ENCODE measurements at places on chromosomes 5 and 9.

DNA sequence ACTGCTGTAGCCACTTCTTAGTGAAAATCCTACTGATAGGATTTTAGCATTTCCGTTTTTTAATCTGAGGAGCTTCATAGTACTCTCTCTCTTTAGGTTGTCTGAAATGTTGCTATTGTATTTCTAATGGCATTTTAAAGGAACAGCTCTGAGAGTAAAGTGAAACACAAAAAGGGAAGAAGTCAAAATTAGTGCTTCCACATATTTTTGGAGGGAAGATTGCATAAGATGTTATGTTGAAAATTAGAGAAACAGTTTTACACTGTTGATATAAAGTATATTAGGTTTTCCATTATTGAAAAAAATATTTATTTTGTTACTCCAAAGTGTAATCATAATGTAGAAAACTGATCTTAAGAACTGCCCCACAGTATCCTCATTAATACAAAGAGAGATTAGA lies 525.1 kb downstream of the TAF11L14 start:
- no peak for DNase-seq

GRCh38 chr9:127318651-127319167 lies 54.1 kb downstream of the GARNL3 start:
- no peak for DNase-seq

GRCh38 chr5:139183502-139183901 lies 14.7 kb downstream of the SIL1 start:
- DNase-seq: no peak

GRCh38 chr5:97525780-97526179 lies 342.7 kb upstream of the RIOK2 start:
- no peak for DNase-seq

DNA sequence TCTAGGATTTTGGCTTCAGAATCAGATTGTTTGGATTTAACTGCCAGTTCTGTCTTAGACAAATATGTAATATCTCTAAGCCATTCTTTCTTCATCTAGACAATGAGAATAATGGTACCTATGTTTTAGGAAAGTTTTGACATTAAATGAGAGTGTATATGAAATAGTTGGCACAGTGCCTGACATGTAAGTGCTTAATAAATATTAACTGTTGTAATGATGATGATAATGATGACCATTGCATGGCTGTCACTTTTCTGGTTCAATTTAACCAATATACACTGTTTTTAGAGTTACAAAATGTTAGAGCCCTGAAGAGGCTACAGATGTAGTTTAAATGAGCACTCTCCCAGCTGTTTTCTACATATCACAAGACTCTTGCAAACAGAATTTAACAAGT lies 131.7 kb downstream of the RANBP17 start:
- DNase-seq: no peak

DNA sequence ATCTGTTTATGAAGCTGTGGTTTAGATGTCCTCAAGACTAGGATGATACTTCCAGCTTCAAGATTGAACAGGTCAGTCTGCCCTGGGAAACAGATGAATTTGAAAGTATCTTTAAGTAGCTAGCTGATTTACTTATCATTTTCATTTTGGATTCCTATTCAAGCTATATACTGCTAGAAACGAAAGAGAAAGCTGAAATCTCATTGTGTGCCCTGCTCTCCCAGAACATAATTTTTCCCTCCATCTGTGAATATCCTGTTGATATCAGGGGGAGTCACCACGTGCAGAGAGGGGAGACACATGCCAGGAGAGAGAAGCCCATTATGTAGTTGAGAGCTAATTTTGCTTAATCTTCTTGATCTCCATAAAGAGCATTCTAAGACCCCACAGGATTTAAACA lies 439.1 kb downstream of the NR2F1-AS1 start:
- no peak for DNase-seq

- DNase-seq: no peak
These were observed 310.0 kb downstream of the ASTN2 start for GRCh38 chr9:117104716-117105495.

- no peak for DNase-seq
These were observed 212.5 kb downstream of the DAB2IP start for GRCh38 chr9:121863955-121864354.

- no peak for DNase-seq
These were observed 95.6 kb downstream of the NR6A1 start for GRCh38 chr9:124675261-124676158.

DNA sequence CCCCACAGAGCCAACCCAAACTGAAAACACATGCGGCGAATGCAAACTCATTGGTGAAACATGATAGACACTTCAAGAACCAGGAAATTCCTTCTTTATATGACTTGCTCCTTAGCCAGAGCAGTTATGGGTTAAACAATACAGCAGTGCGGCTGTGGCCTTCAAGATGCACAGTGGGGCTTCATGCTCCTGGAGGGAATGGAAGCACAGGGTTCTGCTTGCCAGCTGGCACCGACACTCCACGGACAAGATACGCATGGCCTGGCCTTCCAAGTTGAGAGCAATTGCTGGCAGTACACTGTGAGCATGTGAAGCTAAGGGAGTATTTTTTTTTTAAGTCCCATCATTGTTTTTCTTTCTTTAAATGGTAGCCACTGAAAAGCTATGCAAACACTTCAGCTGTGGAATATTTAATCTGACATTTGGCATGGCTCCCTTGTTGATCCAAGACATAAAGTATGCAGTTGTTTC lies 451.6 kb upstream of the CD180 start:
- no peak for DNase-seq

- no peak for DNase-seq
These were observed 214.5 kb downstream of the ATP10B start for GRCh38 chr5:160637357-160638090.
